ENCODE measurements at places on chromosomes 5 and 9. TPM values are rescaled to one million over a fixed set of nuclear protein-coding genes. Genes with fewer than 3 reads are reported as not detected.

DNA sequence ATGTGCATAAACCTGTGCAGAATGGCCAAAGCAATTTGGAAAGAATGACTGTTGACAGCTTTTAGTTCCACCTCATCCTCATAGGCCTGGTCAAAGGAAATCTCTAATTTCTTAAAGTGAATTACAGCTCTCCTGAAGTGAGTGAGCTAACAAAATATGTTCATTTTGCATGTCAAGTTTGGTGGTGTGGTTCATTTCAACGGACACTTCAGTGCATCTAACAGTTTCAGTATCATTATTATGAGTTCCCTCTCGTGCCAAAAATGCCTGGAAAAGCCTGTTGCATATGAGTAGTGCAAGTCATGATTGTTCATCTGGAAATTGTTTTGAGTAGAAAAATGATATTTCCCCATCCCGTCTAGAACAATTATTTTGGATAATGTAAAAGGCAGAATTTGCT lies 53.2 kb upstream of the HMHB1 start:
- ATAC-seq = no peak

Gene CDKN2B-AS1
- 1.0 TPM for total RNA-seq

GRCh38 chr9:97735070-97735600 lies 38.0 kb upstream of the XPA start:
- peak; percentile 56 for ATAC-seq

Gene AFAP1L1
- total RNA-seq = 3.0 TPM

GRCh38 chr9:137604345-137605086 lies 970 bp upstream of the ARRDC1 start:
- peak; percentile 1 for ATAC-seq

DNA sequence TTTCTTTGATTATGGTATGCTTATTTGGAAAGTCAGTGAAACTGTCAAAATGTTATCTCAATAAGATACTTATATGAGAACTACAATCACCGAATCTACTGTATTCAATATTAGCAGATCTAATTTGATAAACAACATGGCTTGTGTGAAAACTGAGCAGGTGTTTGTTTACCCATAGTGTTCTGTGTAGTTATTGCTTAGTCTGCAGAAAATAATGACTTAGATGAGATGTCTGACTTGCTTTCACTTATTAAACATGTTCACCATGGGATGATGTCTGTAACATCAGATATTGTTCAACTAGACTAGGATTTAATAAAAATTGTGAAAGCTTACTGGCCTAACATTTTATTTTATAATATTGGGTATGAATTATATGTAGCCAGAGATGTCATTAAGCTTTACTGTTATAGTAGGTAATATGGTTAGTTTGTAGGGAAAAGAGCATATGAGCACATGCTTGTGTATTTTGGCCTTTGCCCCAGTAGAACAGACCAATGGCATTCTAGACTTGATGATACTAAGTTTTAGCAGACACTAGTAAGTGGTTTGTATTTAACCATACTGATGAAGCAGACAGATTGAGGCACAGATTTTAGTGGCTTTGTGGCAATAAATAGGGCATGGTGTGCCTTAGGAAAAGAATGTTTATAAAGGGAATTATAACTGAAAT lies 16.4 kb downstream of the SUB1 start:
- ATAC-seq = no peak

- ATAC-seq = no peak
These were observed 407.7 kb downstream of the PDE4D start for GRCh38 chr5:59485629-59486439.

Gene OR13C2
- not detected for total RNA-seq

Gene BAAT
- 0.08 TPM for total RNA-seq

DNA sequence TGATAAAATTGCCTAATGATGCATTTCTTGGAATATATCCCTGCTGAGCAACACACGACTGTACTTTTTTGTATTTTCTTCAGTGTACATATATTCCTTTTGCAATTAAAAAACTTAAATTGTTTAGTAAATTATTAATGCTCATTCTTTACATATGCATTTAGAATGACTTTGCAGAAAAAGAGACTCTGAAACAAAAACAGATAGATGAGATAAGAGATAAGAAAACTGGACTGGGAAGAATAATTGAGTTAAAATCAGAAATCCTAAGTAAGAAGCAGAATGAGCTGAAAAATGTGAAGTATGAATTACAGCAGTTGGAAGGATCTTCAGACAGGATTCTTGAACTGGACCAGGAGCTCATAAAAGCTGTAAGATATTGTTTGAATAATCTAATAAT lies 32.7 kb downstream of the RAD50 start:
- no peak for ATAC-seq

DNA sequence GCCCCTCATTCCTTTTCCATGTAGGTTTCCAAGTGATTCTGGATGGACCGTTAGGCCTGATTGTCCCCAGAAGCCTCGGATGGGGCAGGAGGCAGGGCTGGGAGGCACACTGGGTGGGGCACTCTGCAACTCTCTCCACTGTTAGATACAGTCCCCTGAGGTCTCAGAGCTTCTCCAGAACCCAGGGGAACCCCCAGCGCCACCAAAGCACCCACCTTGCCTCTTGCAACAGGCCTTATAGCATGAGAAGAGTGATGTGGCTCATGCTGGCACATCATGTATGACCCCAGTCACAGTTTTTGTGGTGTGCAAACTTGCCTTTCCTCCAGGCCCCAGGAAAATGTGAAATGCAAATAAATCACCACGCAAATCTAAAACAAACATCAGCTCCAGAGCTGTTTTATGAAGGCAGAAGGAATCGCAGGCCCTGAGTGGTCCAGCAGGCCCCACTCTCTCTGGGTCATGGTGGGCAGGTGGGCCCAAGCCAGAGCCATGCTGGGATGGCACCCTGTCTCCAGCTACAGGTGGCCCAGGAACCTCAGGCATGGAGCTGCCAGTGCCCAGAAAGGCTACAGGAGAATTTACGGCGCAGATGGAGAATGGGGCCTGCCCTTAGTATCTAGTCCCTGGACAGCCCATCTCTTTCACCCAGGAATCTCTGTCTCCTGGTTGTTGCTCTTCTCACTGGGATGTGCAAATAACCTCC lies 36.3 kb upstream of the CDKN2AIPNL start:
- ATAC-seq = no peak

GRCh38 chr5:141003791-141004611 lies 37.7 kb downstream of the PCDHAC2 start:
- ATAC-seq = peak; percentile 82

Gene CD72
- total RNA-seq = 0.52 TPM

- ATAC-seq = peak; percentile 41
These were observed 19.7 kb downstream of the FNBP1 start for GRCh38 chr9:130023144-130023787.

GRCh38 chr9:116494815-116495634 lies 192.1 kb upstream of the TRIM32 start:
- peak; percentile 38 for ATAC-seq

- ATAC-seq = no peak
These were observed 19.1 kb downstream of the HMCN2 start for GRCh38 chr9:130284690-130285089.

- ATAC-seq = no peak
These were observed 1.0 kb downstream of the FAM200C start for GRCh38 chr5:160398806-160399205.

GRCh38 chr5:148107608-148108007 lies 43.8 kb downstream of the SPINK5 start:
- peak; percentile 29 for ATAC-seq

- peak; percentile 65 for ATAC-seq
These were observed 66.9 kb upstream of the GLIS3 start for GRCh38 chr9:4366591-4367330.

DNA sequence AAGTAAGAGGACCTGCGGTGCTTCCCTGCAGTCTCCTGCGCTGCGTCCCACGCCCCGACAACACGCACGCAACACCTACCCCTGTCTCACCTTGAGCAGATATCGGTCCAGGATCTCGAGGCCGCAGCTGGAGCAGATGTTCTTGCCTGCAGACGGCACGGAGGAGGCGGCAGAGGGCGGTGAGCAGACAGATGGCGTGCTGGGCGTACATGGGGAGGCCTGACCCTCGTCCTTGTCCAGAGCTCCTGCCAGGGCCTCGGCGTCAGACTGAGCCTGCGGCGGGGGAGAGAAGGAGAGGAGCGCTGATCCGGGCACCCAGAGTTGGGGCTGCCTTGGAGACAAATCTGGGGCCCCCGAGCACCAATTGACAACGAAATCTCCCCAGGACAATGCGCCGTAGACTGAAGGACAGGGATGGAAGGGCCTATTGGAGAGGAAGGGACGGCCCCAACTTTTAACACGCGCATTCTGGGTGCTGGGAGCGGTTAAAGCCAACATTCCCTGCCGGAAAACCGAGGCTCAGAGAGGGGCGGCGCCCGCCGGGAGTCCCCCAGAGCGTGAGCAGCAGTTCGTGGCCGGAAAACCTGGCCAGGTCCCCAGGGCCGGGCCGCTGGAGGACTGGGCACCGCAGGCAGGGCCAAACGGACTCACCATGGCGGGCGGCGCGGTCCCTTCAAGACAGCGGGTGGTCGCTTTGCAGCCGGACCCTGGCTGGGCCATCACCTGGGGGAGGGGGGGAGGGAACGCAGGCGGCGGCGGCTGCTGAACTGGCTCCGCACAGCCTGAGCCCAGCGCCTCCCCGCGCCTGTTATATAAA lies 1.8 kb downstream of the LHX6 start:
- no peak for ATAC-seq

Gene FGD3
- 2.1 TPM for total RNA-seq

Gene SSBP2
- total RNA-seq = 26.7 TPM

Gene FGF1
- 0.88 TPM for total RNA-seq

Gene MEIKIN
- not detected for total RNA-seq

DNA sequence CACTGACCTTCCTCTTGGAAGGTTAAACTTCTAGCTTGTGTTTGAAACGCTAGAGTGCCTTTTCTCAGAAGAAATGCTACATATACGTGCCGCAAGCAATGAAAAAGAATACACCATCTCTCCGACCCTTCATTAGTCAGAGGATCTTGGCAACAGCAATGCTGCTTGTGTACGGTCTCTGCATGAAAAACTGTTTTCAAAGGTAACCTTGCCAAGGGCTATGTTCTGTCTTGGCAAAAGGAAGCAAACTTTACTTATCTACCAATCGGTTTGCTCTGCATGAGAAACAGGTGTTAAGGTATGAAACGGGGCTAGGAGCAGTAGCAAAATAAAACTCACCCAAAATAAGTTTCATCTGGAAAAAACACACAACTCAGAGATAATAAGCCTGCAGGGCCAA lies 297.8 kb downstream of the FBXL17 start:
- no peak for ATAC-seq

Gene CTSV
- total RNA-seq = 5.7 TPM

DNA sequence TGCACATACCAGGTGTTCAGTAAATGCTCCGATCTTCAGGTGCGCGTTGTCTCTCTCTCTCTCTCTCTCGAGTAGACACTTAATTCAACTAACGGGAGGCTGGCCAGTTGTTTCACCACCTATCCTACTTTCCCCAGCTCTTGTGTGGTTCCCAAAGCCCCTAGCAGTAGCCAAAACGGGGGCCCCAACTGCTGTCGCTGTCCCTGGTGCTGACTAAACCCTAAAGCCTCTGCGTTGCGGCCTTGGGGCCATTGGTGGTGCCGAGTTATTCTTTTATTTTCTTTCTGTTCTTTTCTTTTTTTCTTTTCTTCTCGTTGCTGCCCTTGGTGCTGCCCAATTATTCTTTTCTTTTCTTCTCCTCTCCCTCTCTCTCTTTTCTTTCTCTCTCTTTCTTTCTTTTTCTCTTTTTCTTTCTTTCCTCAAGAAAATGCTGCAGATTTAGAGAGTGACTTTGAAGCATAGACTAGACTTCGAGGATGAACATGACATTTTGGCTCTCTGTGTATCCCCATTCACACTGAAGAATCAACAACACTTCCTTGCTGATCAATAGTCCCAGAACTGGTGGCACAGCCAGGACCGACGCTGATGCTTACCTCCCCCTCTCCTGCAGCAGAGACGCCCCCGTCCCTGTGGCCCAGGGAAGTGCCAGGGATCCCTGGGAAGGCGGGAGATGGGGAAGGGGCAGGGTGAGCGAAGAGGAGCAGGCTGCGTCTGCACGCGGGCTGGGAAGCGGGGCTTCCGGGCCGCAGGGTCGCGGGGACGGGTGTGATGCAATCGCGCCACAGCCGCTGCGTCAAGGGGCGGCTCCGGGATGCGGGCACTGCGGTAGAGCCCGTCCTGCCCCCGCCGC lies at the start of gene FBLL1:
Gene FBLL1 (plus strand): TSS at position 785 of the 853 bp plus-strand sequence. CDS start 200 bp downstream, outside the sequence.
- ATAC-seq = peak; percentile 24

- peak; percentile 69 for ATAC-seq
These were observed 46.4 kb upstream of the EDIL3 start for GRCh38 chr5:84430863-84431663.

DNA sequence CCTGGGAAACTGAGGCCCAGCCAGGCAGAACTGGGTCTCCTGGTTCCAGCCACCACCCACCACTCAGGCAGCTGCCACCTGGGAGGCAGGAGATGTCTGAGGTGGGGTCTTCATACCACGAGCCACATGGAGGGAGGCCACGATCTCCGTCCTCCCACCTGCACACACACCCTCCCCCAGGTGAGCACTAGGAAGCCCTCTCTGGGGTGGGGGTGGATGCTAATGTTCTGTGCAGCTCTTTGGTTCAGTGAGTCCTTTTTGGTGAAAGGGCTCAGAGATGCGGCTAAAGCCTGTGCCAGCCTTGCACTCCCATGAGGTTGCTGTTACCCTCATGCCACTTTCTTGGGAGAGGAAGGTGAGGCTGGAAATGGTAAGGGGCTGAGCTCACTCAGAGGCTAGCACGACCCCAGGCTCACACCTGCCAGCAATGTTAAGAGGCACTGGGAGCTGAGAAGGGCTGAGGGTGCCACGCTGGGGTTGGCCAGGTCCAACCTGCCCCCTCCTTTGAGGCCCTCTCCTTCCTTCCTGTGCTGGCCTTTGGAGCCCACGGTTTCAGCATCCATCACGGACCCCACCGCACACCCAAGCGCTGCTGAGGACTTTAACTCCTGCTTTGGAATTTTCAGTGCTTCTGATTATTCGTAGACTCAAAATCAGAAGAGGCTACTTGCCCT lies 26.6 kb upstream of the OBP2B start:
- no peak for ATAC-seq

GRCh38 chr9:97459326-97459725 lies 42.1 kb upstream of the TMOD1 start:
- no peak for ATAC-seq

DNA sequence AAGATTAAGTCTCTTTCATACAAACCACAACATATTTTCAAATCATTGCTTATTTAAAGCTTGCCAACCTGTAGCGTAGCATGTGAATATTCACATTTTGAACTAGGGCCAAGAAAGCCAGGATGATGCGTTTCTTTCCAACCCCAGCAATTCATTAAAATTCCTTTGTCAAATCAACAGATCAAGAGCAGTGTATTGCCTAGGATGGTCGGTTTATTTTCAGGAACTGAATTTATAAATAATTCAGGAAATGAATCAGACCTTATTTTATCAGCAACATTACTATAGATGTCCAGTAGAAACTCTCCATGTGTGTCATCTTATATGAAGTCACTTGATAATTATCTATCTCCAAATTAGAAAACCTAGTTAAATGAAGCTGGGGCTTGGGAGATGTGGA lies 13.2 kb upstream of the AUH start:
- ATAC-seq = no peak

DNA sequence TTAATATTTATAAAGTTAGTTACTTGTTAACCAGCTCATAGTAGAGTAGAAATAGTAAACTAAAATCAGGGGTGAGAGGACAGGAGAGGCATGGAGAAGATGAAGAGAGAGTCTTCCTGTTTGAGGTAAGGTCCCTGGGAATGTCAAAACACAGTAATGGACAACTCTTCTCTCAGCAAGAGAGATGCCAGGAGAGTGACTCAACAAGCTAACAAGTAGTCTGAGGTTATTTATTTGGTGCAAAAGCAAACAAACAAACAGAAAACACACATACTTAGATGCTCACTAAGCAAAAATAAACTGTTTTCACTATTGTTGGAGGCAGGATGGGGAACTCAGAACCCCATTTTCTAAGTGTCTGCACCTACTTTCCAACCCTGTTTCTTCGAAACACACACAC lies 333.2 kb upstream of the RFX3 start:
- no peak for ATAC-seq

GRCh38 chr9:2178034-2178734 lies 163.0 kb downstream of the SMARCA2 start:
- ATAC-seq = no peak

Data from esophagus mucosa (tissue), 1 donor.